ENCODE measurements at places on chromosomes 2 and 18.

GRCh38 chr18:23585007-23585871 is 1.1 kb downstream of the NPC1 start:
- no peak for ATAC-seq

DNA sequence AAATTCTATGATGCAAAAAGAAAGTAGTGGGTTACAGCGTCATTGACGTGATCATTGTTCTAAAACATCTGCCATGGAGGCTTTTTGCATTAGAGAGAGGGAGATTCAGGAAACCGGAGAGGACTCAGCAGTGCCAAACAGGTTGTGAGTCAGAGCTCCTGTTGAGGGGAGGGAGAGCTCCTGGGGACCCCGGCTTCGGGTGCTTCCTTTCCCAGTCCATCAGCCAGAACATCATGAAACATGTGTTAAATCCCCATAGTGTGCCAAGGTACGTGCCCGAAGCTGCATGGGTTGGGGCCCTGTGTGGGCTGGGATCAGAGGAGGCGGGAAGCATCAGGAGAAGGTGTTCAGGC is 791 bp upstream of the CYRIA start:
- ATAC-seq, result no peak

DNA sequence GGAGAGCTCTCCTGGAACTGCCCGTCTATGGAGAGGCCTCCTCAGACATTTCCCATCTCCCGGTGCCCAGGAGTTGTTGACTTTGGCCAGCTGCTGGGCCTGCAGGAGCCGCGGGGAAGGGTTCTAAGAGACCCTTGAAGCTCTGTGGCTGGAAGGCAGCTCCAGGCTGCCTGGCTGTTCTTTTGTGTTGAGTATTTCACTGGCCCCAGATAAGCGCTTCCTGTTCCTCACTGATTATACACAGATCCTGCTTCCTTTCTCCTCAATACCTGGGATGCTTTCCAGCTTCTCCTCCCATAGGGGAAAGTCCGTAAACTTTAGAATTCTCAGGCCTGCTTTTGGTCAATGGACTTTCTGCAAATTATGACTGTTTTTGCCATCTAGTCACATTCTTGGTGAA is 57.8 kb downstream of the TGOLN2 start:
- ATAC-seq, result no peak

GRCh38 chr2:226671141-226671676 is 128.4 kb downstream of the IRS1 start:
- ATAC-seq, result no peak

DNA sequence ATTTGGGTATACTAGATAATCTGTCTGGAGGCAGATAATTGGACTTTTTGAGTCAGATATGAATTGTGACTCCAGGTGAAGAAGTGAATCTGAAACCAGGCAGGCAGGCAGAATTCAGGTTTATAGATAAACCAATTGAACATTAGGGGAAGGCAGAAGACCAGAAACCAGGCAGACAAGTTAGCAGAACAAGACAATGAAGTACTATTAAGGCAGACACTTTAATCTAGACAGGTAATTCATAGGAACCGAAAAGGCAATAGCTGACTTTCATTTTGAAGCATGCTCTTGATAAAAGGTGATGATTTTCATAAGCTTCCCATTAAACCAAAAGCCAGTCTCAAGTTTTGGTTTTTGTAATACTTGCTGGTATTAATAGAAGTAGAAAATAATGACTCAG is 19.3 kb upstream of the SLC4A10 start:
- ATAC-seq, result no peak

All from gastroesophageal sphincter (tissue), 4 donors.